ENCODE measurements at places on chromosomes 4 and X. TPM values are rescaled to one million over a fixed set of nuclear protein-coding genes. Genes with fewer than 3 reads are reported as not detected.

DNA sequence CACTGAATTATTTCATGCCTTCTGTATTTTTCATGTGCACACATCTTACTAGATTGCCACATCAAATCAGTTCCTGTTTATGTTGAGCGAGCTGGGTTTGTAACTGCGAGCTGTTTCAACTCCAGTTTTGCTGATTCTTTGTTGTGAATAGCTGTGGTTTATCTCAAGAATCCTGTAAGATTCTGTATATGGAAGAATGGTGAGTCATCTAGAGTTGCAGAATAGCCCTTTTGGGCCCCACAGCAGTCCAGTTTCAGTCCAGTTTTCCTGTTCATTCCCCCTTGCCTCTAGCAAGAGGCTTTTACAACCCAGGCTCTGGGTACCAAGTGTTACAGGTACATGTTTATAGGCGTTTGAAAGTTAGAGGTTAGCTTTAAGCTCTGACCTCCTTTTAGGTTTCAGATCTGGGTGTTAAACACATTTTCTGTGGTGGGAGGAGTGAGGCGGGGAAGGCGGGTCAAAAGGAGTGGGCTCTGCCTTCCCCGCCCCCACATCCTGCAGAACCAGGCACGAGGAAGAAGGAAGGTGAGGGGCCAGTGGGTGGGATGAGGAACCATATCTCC, 32.7 kb downstream of the TBC1D14 start:
- DNase-seq: peak; percentile 83
- H3K4me3 ChIP-seq: peak overlapping the region; percentile 73
- no peaks in the 10 kb centered on the region for H3K27me3 ChIP-seq
- peak overlapping the region; percentile 87 for H3K27ac ChIP-seq
- H3K4me1 ChIP-seq: peaks cover 43% of the 10 kb centered on the region

DNA sequence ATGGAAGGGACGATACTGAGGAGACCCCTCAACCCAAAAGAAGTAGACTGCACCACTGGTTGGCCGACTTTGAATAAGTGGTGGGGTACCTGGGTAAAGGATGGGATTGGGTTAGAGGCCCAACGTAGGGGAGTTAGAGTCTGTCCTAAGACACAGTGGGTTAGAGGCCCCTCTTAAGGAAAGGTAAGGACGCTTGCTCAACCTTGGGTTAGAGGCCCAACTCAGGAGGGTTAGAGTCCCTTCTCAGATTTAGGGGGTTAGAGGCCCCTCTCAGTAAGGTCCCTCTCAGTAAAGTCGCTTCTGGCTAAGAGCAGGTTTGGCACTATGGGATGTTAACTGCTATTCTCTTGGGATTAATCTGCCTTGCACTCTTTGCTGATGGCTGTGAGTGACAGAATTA, 81.3 kb downstream of the ACOX3 start:
- H3K4me3 ChIP-seq: no peak overlapping the region
- no peaks in the 10 kb centered on the region for H3K36me3 ChIP-seq
- H3K27me3 ChIP-seq: no peaks in the 10 kb centered on the region
- H3K27ac ChIP-seq: no peak overlapping the region
- no peak for DNase-seq

The CDS1 gene
- not detected for total RNA-seq

- H3K4me1 ChIP-seq: no peaks in the 10 kb centered on the region
- H3K27ac ChIP-seq: no peak overlapping the region
- H3K27me3 ChIP-seq: no peaks in the 10 kb centered on the region
- no peak for DNase-seq
- no peaks in the 10 kb centered on the region for H3K36me3 ChIP-seq
Observed at GRCh38 chr4:15197005-15197404, 194.7 kb downstream of the CPEB2 start.

DNA sequence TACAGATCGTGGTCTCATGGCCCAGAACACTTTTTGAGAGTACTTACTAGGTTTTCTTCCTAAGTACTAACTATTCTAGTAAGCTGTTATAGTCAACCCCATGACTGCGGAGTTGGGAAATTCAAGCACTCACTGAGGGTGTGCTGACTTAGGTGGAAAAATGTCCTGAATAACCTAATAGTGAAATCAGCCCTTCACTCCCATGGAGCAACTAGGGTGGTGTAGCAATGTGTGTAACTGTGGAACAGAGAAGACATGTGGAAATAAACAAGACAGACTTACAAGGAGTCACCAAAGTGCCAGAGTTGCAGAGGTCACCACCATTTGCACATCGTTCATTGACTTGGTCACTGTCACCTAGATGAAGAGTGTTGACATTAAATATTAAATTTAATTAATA, 12.1 kb upstream of the VSIG4 start:
- no peaks in the 10 kb centered on the region for H3K36me3 ChIP-seq
- H3K27ac ChIP-seq: no peak overlapping the region
- H3K27me3 ChIP-seq: no peaks in the 10 kb centered on the region
- DNase-seq: no peak
- H3K4me1 ChIP-seq: peaks cover 11% of the 10 kb centered on the region

The ITGB1BP2 gene
- total RNA-seq: 7.3 TPM

DNA sequence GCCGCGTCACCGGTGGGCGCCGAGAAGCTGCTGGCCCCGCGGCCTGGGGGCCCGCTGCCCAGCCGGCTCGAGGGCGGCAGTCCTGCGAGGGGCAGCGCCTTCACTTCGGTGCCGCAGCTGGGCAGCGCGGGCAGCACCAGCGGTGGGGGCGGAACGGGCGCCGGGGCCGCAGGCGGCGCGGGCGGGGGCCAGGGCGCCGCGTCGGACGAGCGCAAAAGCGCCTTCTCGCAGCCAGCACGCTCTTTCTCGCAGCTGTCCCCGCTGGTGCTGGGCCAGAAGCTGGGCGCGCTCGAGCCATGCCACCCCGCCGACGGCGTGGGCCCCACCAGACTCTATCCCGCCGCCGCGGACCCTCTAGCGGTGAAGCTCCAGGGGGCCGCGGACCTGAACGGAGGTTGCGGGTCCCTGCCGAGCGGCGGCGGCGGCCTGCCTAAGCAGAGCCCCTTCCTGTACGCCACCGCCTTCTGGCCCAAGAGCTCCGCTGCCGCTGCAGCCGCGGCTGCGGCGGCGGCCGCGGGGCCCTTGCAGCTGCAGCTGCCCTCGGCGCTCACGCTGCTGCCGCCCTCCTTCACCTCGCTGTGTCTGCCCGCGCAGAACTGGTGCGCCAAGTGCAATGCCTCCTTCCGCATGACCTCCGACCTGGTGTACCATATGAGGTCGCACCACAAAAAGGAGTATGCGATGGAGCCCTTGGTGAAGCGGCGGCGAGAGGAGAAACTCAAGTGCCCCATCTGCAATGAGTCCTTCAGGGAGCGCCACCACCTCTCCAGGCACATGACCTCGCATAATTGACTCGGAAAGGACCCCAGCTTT, 5.6 kb downstream of the PRDM8 start:
- H3K36me3 ChIP-seq: peaks cover 16% of the 10 kb centered on the region
- H3K27me3 ChIP-seq: peaks cover 39% of the 10 kb centered on the region
- peaks cover 21% of the 10 kb centered on the region for H3K4me1 ChIP-seq
- DNase-seq: peak; percentile 87

The CLGN gene
- total RNA-seq: not detected

DNA sequence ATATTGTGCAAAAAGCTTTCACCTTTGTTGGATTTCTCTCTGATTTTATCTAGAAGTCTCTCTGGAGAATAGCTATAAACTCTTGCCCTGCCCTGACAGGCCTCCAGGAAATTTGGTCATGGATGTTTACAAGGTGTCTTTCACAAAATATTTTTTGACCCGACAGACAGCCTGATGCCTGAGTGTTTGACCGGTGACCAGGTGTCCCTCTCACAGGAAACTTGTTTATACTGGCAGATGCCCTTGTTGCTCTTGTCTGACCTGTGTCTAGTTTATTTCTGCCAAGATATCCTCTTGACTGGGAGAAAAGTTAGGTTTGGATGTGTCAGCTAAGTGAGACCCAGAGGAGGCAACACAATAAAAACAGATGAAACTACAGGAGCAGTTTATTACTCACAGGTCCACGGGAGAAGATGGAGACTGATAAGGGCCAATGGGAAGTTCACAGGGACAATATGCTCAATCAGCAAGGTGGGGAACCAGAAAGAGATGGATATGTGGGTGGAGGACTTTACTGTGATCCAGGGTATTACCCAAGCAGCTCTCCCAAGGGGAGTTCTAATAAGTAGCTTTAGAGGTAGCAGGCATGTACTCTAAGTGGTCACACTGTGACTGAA, 243.3 kb downstream of the ARAP2 start:
- H3K27ac ChIP-seq: no peak overlapping the region
- H3K4me3 ChIP-seq: no peak overlapping the region
- H3K27me3 ChIP-seq: no peaks in the 10 kb centered on the region
- no peaks in the 10 kb centered on the region for H3K36me3 ChIP-seq

DNA sequence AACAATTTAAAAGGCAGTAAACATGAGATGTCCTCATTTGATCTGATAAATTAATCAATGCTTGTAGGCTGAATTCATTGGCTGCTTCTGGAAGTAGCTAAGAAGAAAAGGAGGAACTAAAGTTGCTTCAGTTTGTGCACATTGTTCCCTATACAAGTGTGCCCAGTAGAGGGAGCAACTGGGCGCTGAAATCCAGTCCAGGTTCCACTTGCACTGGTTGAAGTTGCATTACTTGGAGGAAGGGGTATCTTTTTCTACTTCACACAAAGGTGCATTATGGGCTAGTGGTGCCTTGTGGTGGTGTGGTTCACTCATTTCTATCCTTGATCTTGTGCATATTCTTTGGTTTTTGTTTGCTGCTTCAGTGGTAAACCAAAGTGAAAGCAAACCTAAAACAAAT, 67.9 kb upstream of the SOX3 start:
- peak; percentile 60 for DNase-seq
- no peak overlapping the region for H3K27ac ChIP-seq
- no peaks in the 10 kb centered on the region for H3K27me3 ChIP-seq
- H3K4me3 ChIP-seq: no peak overlapping the region
- H3K36me3 ChIP-seq: no peaks in the 10 kb centered on the region

DNA sequence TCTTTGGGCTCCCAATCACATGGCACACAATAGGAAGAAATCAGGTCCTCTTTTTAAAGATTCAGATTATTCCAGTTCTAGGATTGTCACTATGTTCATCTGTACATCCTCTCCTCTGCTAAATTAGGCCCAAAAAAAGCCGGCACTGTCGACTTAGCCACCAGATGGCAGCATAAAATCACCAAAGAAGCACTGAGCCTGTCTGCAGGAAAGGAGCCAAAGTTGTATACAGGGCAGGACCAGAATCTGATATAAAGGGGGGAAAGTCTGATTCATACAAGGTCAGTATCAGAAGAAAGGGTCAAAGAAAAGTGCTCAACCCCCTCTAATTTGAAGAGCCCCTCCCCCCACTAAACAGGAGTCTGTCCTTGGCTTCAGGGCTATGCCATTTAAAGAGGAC, 292.5 kb downstream of the CHIC1 start:
- no peaks in the 10 kb centered on the region for H3K4me1 ChIP-seq
- H3K27me3 ChIP-seq: no peaks in the 10 kb centered on the region
- peak; percentile 86 for DNase-seq
- no peaks in the 10 kb centered on the region for H3K36me3 ChIP-seq
- no peak overlapping the region for H3K4me3 ChIP-seq

- H3K4me3 ChIP-seq: no peak overlapping the region
- H3K27ac ChIP-seq: no peak overlapping the region
- H3K27me3 ChIP-seq: peaks cover 12% of the 10 kb centered on the region
- no peaks in the 10 kb centered on the region for H3K4me1 ChIP-seq
Observed at GRCh38 chr4:76705472-76705871, 192.5 kb downstream of the SOWAHB start.

- H3K27me3 ChIP-seq: peaks cover 2% of the 10 kb centered on the region
- H3K4me1 ChIP-seq: no peaks in the 10 kb centered on the region
- H3K27ac ChIP-seq: no peak overlapping the region
- H3K36me3 ChIP-seq: no peaks in the 10 kb centered on the region
- no peak for DNase-seq
- H3K4me3 ChIP-seq: no peak overlapping the region
Observed at GRCh38 chr4:99655308-99656081, 2.1 kb downstream of the C4orf54 start.

DNA sequence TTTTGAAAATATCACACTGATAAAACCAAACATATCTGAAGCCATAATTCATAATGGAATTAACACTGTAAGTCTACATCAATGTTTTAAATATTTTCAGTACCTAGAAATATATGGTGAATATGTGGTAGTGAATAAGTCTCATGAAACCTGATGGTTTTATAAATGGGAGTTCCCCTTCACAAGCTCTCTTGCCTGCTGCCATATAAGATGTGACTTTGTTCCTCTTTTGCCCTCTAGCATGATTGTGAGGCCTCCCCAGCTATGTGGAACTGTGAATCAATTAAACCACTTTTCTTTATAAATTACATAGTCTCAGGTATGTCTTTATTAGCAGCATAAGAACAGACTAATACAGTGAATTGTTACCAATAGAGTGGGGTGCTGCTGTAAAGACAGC, 536.8 kb upstream of the GALNT7 start:
- no peak overlapping the region for H3K4me3 ChIP-seq
- no peaks in the 10 kb centered on the region for H3K4me1 ChIP-seq
- H3K36me3 ChIP-seq: no peaks in the 10 kb centered on the region
- no peak for DNase-seq
- H3K27me3 ChIP-seq: no peaks in the 10 kb centered on the region
- no peak overlapping the region for H3K27ac ChIP-seq

DNA sequence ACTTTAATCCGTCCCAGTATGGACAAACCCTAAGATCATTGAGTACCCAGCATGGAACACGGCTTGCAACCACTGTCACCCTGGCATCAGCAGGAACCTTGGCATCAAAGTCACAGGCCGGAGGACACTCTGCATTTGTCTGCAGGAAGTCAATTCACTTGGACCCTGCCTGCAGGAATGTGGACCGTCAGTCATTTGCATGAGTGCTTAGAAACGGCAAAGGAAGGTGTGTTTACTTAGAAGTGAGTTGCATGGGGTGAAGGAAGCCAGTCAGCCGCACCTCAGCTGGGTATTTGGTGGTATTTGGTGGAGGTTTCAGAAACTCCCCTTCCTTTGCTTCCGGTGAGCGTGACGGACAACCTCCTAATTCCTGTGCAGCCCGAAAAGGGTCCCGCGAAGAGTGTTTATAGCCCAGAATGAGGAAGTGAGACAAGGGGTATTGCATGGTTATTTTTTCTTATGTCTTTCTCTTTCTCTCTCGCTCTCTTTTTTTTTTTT, 15.5 kb downstream of the P2RY8 start:
- peak overlapping the region; percentile 90 for H3K27ac ChIP-seq
- peaks cover 44% of the 10 kb centered on the region for H3K36me3 ChIP-seq
- no peaks in the 10 kb centered on the region for H3K27me3 ChIP-seq
- H3K4me3 ChIP-seq: peak overlapping the region; percentile 71

The BGN gene
- not detected for total RNA-seq

The DAPP1 gene
- total RNA-seq: 28.4 TPM

Data from activated CD4-positive, alpha-beta T cell treated with anti-CD3 and anti-CD28 coated beads, Interleukin-2, amount 10 ng/mL, durations not matched to agents 24 days and 14 days (primary cell).